ENCODE measurements at places on chromosomes 2 and 18. TPM values are rescaled to one million over a fixed set of nuclear protein-coding genes. Genes with fewer than 3 reads are reported as not detected.

SPIRE1 gene
- 1.3 TPM for total RNA-seq

AQP12A gene
- not detected for total RNA-seq

PTPN18 gene
- total RNA-seq, result 24.7 TPM

- H3K27ac ChIP-seq, result no peak overlapping the region
- H3K27me3 ChIP-seq, result no peaks in the 10 kb centered on the region
- no peak overlapping the region for H3K4me3 ChIP-seq
- H3K36me3 ChIP-seq, result no peaks in the 10 kb centered on the region
- DNase-seq, result no peak
Observed at GRCh38 chr2:120722568-120723421, 12.9 kb upstream of the GLI2 start.

DNA sequence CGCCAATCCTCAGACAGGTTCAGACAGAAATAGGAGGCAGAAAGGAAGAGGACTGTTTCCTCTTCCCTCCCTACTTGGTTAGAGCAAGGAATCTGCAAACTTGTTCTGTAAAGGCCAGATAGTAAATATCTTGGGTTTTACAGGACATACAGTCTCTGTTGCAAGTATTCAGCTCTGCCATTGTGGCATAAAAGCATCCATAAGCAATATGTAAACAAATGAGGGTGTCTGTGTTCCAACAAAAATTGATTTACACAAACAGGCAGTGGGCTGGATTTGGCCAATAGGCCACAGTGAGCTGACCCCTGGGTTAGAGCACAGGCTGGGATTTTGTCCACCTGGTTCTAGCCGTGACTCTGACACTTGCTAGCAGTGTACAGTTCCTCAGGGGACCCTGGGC is 89.4 kb downstream of the NRP2 start:
- H3K36me3 ChIP-seq, result no peaks in the 10 kb centered on the region
- peaks cover 12% of the 10 kb centered on the region for H3K4me1 ChIP-seq
- H3K27ac ChIP-seq, result no peak overlapping the region
- H3K4me3 ChIP-seq, result no peak overlapping the region

DNA sequence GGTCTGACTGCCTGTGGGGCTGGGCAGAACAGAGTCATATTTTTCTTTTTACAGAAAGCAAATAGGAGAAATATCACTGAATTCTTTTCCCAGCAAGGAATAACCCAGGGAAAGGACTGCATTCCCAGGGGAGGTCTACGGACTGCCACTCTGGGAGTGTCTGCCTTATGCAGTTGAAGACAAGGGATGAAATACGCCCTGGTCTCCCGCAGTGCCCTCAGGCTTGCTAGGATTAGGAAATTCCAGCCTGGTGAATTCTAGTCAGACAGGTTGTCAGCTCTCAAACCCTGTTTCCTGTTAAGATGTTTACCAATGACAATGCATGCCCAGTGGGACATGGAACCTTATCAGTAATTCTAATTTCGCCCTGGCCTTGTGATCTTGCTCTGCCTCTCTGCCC is 30.3 kb upstream of the PDK1 start:
- DNase-seq, result no peak
- no peak overlapping the region for H3K4me3 ChIP-seq
- peaks cover 16% of the 10 kb centered on the region for H3K36me3 ChIP-seq
- no peak overlapping the region for H3K27ac ChIP-seq
- no peaks in the 10 kb centered on the region for H3K27me3 ChIP-seq
- no peaks in the 10 kb centered on the region for H3K4me1 ChIP-seq

- no peaks in the 10 kb centered on the region for H3K36me3 ChIP-seq
- no peak for DNase-seq
- no peak overlapping the region for H3K27ac ChIP-seq
- no peak overlapping the region for H3K4me3 ChIP-seq
- no peaks in the 10 kb centered on the region for H3K4me1 ChIP-seq
Observed at GRCh38 chr18:39205565-39206195, 1640.1 kb upstream of the CELF4 start.

DNA sequence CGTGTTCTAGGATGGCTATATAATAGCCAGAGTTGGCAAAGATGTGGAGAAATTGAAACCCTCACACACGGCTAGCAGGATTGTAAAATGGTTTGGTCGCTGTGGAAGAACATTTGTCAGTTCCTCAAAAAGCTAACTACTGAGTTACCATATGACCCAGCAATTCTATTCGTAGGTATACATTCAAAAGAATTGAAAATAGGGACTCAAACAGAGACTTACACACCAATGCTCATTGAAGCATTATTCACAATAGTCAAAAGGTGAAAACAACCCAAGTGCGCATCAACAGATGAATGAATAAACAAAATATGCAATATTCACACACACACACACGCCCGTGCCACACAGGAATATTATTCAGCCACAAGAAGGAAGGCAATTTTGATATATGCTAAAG is 98.7 kb downstream of the PLA2R1 start:
- H3K36me3 ChIP-seq, result no peaks in the 10 kb centered on the region
- no peak overlapping the region for H3K27ac ChIP-seq
- no peak for DNase-seq
- no peak overlapping the region for H3K4me3 ChIP-seq
- H3K4me1 ChIP-seq, result peaks cover 16% of the 10 kb centered on the region
- H3K27me3 ChIP-seq, result peaks cover 2% of the 10 kb centered on the region

DNA sequence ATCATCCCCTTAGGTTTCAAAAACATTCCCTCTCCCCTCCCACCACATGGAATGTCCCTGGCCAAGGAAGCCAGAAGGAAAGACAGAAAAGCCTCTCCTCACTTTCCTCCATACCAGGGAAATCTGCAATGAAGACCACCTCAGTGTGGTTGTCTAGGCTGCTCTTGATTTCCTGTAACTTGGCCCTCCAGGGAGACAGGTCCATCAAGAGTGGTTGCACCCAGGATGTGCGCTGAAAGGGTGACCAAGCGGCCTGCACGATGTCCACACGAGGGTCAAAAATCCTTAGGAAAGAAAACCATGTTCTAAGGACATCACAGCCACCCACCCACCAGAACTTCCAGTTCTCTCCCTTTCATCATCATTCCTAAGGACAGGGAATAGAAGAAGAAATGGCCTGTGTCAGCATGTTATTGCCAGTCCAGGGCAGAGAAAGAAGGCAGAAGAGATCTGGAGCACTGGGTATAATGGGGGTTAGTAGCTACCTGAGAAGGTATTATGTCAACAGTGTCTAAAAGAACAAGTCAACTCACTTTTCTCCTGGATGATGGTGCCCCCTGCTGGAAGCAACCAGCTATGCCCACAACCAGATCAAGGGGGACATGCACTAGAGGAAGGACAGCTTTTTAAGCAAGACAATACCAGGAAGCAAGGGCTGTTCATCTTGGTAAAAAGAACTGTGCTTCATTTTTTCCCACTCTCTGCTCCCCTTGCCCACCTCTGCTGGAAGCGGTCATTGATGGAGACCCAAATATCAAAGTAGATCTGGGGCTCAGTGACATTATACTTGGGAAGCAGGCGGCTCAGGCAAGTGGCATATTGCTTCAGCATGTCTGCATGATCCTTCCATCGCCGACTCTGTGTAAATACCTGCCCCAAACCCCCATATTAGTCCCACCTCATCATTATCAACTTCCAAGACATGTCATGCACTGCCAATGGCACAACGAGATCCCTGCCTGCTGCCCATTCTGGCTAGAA is 9.3 kb downstream of the GGCX start:
- H3K27me3 ChIP-seq, result no peaks in the 10 kb centered on the region
- no peak overlapping the region for H3K27ac ChIP-seq
- peaks cover 4% of the 10 kb centered on the region for H3K36me3 ChIP-seq

- DNase-seq, result no peak
- H3K4me1 ChIP-seq, result peaks cover 30% of the 10 kb centered on the region
- peaks cover 55% of the 10 kb centered on the region for H3K27me3 ChIP-seq
- H3K4me3 ChIP-seq, result no peak overlapping the region
- H3K27ac ChIP-seq, result no peak overlapping the region
- no peaks in the 10 kb centered on the region for H3K36me3 ChIP-seq
Observed at GRCh38 chr2:457262-457661, 169.4 kb upstream of the ALKAL2 start.

GRCh38 chr18:25111377-25112288 is 240.3 kb downstream of the ZNF521 start:
- peaks cover 8% of the 10 kb centered on the region for H3K27me3 ChIP-seq
- no peak overlapping the region for H3K27ac ChIP-seq

GRCh38 chr2:227816507-227817294 is 3.1 kb downstream of the CCL20 start:
- H3K4me3 ChIP-seq, result no peak overlapping the region
- DNase-seq, result no peak
- H3K27me3 ChIP-seq, result peaks cover 11% of the 10 kb centered on the region
- H3K27ac ChIP-seq, result peak overlapping the region; percentile 54

GRCh38 chr2:225998116-225998515 is 598.6 kb downstream of the NYAP2 start:
- DNase-seq, result no peak
- no peaks in the 10 kb centered on the region for H3K4me1 ChIP-seq
- H3K27me3 ChIP-seq, result peaks cover 3% of the 10 kb centered on the region
- no peak overlapping the region for H3K27ac ChIP-seq
- no peaks in the 10 kb centered on the region for H3K36me3 ChIP-seq

- peaks cover 9% of the 10 kb centered on the region for H3K27me3 ChIP-seq
- peaks cover 3% of the 10 kb centered on the region for H3K4me1 ChIP-seq
- no peak for DNase-seq
- H3K27ac ChIP-seq, result no peak overlapping the region
- no peak overlapping the region for H3K4me3 ChIP-seq
- H3K36me3 ChIP-seq, result no peaks in the 10 kb centered on the region
Observed at GRCh38 chr2:191757208-191757607, 79.3 kb downstream of the NABP1 start.

- H3K4me1 ChIP-seq, result no peaks in the 10 kb centered on the region
- no peak overlapping the region for H3K27ac ChIP-seq
- H3K4me3 ChIP-seq, result no peak overlapping the region
- peaks cover 11% of the 10 kb centered on the region for H3K36me3 ChIP-seq
Observed at GRCh38 chr2:172065111-172065510, 20.2 kb upstream of the DLX1 start.

DNA sequence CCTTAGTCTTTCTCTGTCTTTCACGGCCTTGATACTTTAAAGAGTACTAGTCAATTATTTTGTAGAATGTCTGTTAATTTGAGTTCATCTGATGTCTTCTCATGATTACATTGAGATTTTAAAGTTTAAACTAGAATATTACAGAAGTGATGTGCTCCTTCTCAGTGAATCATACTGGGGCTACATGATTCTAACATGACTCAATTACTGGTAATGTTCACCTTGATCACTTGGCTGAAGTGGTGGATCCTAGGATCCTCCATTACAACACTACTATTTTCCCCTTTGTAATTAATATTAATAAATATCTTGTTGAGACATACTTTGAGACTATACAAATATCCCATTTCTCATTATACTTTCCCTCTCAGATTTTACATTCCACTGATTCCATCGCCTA is 148.5 kb downstream of the CAMKMT start:
- no peak overlapping the region for H3K4me3 ChIP-seq
- H3K4me1 ChIP-seq, result no peaks in the 10 kb centered on the region
- H3K27ac ChIP-seq, result no peak overlapping the region
- DNase-seq, result no peak

DNA sequence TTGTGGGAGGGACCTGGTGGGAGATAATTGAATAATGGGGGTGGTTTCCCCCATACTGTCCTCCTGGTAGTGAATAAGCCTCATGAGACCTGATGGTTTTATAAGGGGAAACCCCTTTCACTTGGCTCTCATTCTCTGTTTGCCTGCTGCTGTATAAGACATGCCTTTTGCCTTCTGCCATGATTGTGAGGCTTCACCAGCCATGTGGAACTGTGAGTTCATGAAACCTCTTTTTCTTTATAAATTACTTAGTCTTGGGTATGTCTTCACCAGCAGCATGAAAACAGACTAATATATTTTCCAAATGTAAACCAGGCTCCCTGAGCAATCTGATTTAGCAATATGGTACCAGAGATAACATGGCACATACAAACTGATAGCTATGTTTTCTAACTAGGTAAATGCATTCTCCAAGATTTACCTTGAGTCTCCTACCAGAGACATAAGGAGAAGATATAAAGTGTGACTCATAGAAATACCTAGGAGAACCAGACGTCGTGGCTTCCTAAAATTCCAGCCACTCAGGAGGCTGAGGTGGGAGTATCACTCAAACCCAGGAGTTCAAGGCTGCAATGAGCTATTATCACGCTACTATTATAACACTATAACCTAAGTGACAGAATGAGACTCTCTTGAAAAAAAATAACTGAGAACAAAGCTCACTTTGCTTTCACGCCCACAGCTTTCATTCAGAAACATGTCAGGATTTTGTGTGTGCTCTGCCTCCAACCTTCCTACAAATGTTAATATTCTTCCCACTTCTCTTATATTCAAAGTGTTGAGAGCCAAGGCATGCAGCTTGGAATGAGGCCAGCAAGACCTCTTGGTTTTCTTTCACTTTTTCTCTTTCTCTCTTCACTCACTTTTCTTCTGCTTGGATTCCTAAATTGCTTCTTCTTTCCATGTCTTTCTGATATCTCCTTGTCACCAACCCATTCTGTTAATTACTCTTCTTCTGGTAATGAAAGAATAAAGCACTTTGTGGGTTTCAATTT is 263.9 kb upstream of the UBE2E3 start:
- H3K4me1 ChIP-seq, result no peaks in the 10 kb centered on the region
- H3K36me3 ChIP-seq, result no peaks in the 10 kb centered on the region
- H3K4me3 ChIP-seq, result no peak overlapping the region
- DNase-seq, result no peak
- peaks cover 9% of the 10 kb centered on the region for H3K27me3 ChIP-seq
- no peak overlapping the region for H3K27ac ChIP-seq

DNA sequence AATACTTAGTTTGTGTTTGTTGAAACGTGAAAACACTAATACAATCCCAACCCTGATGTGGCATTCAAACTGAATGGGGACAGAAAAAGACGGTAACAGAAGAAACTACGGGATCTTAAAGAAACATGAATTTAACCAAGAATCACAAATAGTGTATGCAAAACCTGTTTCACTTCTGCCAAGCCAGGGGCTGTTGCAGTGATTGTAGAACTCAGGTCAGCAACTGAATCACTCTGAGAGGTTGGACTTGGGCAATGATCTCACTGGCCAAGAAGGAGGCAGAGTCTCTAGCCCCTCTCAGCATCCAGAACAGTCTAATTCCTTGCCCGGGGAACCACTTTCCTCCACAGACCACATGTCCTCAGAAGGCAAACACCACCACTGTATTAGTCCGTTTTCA is 54.9 kb upstream of the CRIM1 start:
- H3K4me1 ChIP-seq, result peaks cover 2% of the 10 kb centered on the region
- H3K4me3 ChIP-seq, result no peak overlapping the region

- H3K27ac ChIP-seq, result no peak overlapping the region
- no peak overlapping the region for H3K4me3 ChIP-seq
- no peaks in the 10 kb centered on the region for H3K36me3 ChIP-seq
- no peaks in the 10 kb centered on the region for H3K4me1 ChIP-seq
- DNase-seq, result no peak
- H3K27me3 ChIP-seq, result peaks cover 3% of the 10 kb centered on the region
Observed at GRCh38 chr2:169452080-169452479, 27.2 kb upstream of the BBS5 start.

DNA sequence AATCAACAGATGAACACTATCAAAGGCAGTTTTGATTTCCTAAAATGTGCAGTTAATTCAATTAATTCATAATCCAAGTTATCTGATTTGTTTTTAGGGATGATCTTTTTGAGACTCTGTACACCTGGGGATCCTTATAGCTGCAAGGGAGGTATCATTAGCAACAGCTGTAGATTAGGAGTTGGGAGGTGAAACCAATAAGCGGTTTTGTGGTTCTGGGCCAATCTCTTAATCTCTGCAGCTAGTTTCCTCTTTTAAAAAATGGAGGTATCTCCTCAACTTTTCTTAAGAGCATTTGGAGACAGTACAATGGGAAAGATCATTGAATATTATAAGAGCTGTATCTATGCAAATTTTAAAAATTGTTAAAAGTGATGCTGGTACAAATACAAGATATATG is 126.0 kb downstream of the MC4R start:
- DNase-seq, result no peak
- H3K36me3 ChIP-seq, result no peaks in the 10 kb centered on the region
- H3K4me3 ChIP-seq, result no peak overlapping the region
- H3K27me3 ChIP-seq, result no peaks in the 10 kb centered on the region
- H3K27ac ChIP-seq, result no peak overlapping the region
- no peaks in the 10 kb centered on the region for H3K4me1 ChIP-seq
